ENCODE measurements at places on chromosomes 6 and 20.
A peak's percentile ranks its signal among the peaks of the same experiment; 100 is the strongest.

- no peak for DNase-seq
These were observed at the start of gene NKX2-4 for GRCh38 chr20:21397341-21398108. NKX2-4 (minus strand) TSS chr20:21397526; CDS start chr20:21397399, 127 bp downstream.

GRCh38 chr20:11032611-11033010, 358.8 kb upstream of the JAG1 start:
- no peak for DNase-seq

DNA sequence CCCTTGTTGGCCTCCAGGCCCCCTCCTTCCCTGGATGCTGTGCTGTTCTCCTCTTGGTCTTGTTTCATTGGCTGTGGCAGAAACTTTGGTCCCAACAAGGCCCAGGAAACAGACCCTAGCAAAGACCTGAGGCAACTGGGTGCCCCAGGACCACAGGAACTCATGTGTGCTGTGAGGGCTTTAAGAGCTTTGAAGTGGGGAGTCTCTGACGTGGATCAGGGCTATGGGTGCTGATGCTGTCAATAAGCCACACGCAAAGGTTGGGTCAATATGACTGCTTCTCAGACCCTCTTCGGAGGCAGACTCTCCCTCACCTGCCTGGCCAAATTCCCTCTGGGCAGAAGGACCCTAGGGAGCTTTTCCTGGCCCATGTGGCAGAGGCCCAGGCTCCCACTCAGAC, 91.5 kb upstream of the MLN start:
- no peak for DNase-seq

DNA sequence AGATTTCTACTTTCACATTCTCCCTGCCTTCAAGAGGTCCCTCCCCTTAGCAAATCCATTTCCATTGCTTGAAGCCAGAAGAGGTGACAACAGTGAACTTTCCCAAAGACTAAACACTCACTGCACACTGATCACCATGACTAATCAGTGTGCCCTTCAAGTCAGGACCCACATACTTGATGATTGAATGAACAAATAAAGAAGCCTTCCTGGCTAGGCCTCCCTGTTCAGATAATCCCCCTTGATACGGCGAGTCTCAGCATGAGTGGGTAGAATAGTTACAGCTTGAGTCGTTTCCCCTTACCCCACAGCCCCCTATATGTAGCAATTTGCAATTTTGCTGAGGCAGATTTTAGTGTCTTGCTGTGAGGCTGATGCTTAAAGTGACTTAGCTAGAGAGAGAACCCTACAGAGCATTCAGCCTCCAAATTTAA, 102.2 kb downstream of the UNC5CL start:
- DNase-seq = peak; percentile 88

GRCh38 chr6:12490351-12490903, 200.3 kb downstream of the EDN1 start:
- DNase-seq = peak; percentile 18

GRCh38 chr20:63501818-63502670, 3.2 kb upstream of the EEF1A2 start:
- DNase-seq = no peak

DNA sequence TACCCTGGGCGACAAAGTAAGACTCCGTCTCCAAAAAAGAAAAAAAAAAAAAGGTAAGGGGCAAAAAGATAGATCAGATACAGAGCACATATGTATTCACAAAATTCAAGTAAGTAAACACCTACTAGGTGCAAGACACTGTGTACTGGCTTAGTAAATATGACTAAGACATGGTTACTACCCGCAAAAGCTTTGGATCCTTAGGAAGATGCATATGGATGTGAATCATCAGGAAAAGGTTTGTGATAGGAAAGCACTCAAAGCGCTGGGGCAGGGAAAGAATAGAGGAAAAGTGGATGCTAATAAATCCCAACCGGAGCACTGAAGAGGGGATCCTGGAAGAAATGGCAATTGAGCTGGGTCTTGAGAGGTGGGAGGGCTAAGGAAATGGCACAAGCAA, 118.8 kb upstream of the FAM184A start:
- DNase-seq = no peak

GRCh38 chr20:6008254-6008653, 45.6 kb downstream of the LRRN4 start:
- DNase-seq = peak; percentile 85

DNA sequence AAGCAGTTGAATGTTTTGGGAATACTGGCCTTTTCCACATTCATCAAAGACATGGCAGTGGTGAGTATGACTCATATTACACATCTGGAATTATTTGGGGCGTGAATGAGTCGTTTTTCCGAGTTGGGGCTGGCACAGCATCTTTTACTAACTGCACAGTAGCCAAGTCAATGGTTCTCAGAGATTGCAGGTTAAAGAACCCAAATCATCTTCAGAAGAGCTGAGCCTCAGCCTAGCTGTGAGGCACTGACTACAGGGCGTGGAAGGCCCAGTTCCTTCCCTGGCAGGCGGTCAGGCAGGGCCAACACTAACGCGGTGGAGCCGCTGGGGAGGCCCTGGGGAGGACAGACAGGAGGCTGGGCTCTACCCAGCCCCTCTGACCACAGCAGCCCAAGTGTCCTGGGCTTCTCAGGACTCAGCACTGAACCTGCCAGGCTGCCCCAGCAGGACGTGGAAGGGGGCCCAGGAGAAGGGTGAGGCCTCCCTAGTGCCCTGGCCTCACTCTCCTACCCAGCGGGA, 20.1 kb upstream of the HELZ2 start:
- DNase-seq = peak; percentile 43

DNA sequence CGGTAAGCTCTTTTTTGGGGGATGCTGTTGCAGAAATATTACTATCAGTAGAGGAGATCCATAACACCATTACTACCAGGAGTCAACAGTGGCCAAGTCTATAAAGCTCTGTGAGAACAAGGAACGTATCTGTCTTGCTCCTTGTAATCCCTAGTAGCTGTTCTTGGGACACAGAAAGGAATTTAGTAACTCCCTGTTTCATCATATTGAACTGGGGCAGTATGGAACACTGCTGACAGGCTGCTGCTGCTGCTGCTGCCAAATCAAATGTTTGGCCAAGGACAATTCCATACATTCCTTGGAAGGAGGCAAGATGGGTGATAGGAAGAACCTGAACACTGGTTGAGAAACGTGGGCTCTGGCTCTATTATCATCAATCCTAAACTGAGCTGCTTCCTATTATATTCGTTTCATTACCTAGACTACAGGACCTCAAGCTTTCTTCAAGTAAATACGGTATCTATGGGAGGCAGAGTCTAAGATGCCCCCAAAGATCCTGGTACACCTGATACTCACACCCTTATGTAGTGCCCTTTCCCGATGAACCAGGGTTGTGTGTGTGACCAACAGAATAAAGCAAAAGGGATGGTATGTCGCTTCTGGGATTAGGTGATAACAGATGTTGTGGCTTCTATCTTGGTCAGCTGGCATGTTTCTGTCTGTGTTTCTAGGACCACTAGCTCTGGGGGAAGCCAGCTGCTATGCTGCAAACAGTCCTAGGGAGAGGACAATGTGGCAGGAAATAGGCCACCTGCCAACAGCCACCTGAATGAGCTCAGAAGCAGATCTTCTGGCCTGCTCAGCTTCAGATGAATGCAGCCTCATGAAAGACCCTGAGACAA, 39.5 kb downstream of the ELOVL5 start:
- peak; percentile 60 for DNase-seq

DNA sequence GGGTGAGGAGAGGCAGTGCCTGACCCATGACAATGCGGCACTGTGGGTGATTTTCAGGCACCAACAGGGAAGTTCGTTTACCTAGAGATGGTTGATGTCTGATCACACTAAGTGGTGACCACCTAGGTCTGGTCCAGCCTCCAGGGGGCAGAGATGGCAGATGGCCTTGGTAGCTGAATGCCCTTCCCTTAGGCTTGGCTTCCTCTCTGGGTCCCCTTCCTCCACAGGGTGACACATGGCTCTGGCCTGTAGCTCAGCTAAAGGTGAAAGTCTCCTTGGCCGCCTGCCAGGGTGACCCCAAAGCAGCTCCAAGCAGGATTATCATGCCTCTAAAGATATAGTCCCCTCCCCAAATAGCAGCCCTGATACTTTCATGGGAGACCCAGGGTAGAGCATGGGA, 6.4 kb downstream of the GDAP1L1 start:
- DNase-seq = peak; percentile 6

DNA sequence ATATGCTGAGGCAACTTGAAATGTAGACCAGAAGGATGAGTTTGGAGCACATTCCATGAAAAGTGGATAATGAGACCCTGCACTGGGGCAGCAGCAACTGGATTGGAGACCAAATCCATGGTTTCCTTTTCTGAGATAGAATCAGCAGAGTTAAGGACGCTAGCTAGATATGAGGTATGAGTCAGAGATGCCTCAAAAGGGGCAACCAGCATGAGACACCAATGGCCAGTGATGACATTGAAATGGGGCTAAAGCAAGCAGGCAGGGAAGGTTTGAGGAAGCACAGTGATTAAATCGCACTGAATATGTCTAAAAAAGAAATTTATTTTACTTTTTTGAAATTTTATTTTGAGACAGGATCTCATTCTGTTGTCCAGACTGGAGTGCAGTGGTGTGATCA, 802.4 kb downstream of the TFAP2A start:
- DNase-seq = peak; percentile 56

DNA sequence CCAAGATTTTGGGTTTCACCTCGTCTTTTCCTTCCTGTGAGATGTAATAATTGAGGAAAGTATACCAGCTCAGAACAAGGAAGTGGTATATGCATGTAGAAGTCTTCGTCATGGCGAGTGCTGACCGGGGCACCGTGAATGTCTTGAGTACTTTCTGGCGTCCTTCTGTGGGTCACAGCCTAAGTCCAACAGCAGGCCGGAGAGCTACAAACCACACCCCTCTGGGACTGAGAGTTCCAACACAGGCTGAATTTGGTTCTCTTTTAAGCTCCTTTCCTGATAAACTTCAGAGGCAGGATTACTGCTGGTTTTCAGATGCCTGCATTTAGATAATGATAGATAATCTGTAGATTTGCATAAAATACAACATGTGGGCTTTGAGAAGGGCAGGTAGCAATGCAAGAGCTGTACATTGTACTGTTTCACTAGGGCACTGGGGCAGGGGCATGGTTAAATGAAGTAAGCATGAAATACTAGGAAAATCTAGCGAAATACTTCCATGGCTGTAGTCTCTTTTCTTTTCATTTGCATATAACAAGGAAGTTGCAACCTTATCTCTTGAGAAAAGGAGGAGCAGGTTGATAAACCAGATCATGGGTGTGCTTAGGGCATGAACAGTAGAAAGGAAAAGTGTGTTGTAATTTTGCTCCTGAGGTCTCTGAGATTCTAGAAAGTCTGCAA, at the start of gene ADTRP:
TSS of gene ADTRP (minus strand) at position 156 of the 681 bp plus-strand sequence. CDS start at position 112, 44 bp downstream.
- no peak for DNase-seq

- no peak for DNase-seq
These were observed 16.3 kb downstream of the RBM24 start for GRCh38 chr6:17297271-17298080.

GRCh38 chr6:37137201-37138090, 32.5 kb upstream of the PIM1 start:
- DNase-seq = peak; percentile 100

DNA sequence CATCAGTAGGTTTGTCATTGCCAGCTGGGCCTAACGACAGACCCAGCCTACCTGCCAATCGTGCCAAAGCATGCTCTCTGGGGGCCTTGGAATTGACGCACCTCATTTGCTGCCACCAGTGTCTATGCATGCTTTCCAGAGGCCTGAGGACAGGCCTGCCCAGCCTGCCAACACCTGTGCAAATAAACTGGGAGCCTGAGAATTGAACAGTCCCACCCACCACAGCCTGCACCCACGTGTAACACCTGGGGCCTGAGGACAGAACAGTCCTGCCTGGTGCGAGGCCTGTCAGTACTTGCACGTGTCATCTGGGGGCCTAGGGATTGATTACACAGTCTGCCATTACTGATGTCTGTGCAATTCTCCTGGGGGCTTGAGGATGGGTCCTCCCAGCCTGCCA, 6.2 kb upstream of the RNF217 start:
- DNase-seq = no peak

DNA sequence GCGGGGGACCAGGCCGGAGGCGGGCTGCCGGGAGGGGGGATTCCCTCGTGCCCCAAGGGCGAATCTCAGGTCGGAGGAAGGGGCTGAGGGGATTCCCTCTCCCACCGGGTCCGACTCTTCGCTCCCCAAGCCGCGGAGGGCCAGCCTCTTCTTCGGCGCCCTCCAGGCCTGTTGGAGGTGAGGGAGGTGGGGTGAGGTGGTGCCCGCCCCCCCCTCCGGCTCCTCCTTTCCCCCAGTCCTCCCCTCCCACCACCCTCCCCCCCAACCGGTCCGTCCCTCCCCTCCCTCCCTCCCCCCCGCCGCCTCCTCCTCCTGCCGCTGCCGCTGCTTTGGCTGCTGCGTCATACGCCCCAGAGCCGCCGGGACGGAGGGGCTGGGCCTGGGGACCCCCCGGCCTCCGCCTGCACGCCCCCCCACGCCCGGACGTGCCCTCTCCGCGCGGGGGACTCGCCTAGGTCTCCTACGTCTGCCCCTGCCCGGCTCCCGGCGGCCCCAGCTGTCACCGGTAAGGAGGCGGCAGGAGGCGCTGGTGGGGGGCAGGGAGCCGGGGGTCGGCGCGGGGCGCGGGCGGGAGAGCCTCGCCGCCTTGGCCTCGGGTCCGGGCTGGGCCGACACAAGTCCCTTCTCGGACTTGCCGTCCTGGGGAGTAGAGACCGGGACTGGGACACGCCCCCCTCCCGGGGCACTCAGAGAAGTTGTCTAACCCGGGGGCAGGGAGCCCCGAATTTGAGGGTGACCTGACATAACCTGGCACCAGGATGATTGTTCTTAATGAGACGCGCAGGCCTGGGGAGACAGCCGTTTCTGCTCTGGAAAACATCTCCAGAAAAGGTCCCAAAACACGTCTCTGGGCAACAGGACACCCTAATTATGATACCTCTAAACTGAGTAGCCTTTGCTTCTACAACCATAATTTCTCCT, at the start of gene PHF1:
TSS of gene PHF1 (plus strand) at position 304 of the 921 bp plus-strand sequence. CDS start 1,250 bp downstream, outside the sequence.
- DNase-seq = peak; percentile 85

GRCh38 chr20:49283176-49283702, 5.4 kb upstream of the ZNFX1 start:
- DNase-seq = peak; percentile 41

DNA sequence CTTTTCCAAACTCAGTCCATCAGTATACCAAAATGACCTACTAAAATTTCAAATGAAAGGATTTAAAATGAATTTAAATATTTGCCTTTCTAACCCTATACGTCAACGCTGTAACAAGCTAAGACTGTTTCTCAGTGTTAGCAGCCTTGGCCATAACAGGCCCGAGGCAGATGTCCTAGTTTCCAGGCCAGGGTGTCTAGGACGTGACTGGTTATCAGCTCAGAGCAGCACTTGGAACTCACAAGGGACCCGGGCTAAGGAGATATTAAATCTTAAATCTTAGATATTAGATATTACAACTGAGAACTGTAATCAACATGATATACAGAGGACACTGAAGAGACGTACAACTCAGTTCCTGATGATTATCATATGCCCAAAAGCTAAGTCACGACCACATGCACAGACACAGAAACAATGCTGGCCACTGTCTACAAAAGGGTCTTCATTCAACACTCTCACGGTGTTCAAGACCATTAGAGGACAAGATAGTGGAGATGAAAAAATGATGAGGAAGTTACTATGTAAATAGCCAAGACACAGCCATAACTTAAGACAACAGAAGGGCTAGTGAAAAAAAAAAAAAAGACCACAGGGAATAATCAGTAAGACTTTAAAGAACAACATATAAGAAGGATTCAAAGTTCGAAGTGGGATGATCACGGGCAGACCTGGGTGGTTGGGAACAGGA, at the start of gene CLDN20:
TSS of gene CLDN20 (plus strand) at position 641 of the 691 bp plus-strand sequence. CDS start 11,707 bp downstream, outside the sequence.
- no peak for DNase-seq
